Stimulated activated CD4-positive, alpha-beta T cell treated with anti-CD3 and anti-CD28 coated beads, Interleukin-4, amount 100 ng/mL, for 48 hours (primary cell): ENCODE measurements at places on chromosomes 12 and 14.

GRCh38 chr12:65565601-65566560 lies 258.4 kb upstream of the HMGA2 start:
- DNase-seq: no peak

- no peak for DNase-seq
Measured at GRCh38 chr14:96635850-96636249, 133.7 kb downstream of the PAPOLA start.

DNA sequence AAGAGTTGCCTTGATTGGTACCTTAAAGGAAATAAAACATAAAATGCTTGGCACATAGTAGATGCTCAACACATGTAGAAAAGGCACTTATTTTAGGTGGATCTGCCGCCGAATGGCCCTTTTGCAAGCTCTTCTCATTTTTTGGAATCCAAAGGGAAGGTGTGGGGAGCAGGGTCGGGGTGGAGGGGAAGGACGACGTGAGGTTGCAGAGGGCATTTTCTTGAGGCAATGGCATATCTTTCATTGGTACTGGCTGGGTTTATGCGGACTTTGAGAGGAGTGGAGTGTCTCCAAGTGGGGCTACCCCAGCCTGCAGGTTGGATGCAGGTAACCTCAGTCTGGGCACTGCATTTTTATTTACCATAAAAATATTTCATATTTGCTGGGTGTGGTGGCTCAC lies 8.1 kb downstream of the RTL1 start:
- DNase-seq: no peak

- DNase-seq: no peak
Measured at GRCh38 chr14:81329640-81330381, 70.3 kb downstream of the STON2 start.

DNA sequence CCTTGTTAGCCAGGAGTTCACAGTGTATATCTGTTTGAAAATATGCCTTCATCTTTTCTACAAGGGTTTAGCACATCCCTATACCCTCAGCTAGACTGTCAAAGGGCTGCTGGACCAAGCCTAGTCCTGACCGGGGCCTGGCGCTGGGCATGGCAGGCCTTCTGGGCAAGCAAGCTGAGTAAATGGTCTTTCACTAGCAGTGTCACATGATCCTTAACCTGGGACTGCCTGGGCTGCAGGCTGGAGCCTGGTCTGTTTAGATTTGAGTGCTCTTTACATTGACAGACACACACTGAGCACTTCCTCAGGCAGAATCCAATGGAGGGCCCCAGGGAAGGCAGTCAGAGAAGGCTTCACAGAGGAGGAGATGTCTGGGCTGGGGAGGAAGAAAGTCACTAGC lies 6.9 kb upstream of the AVIL start:
- DNase-seq: no peak

GRCh38 chr12:14921218-14921617 lies 17.1 kb downstream of the ERP27 start:
- no peak for DNase-seq

DNA sequence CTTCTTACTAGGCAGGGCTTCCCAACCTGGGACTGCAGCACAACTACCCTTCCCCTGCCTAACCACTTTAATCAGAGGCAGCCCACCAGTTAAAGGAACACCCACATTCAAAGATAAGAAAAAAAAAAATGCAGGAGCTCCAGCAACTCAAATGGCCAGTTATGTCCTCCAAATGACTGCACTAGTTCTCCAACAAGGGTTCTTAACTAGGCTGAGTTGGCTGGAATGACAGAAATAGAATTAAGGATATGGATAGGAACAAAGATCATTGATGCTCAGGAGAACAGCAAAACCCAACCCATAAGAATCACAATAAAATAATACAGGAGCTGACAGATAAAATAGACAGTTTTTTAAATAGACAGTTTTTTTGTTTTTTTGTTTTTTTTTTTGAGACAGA lies 154.2 kb downstream of the PLCZ1 start:
- DNase-seq: no peak

DNA sequence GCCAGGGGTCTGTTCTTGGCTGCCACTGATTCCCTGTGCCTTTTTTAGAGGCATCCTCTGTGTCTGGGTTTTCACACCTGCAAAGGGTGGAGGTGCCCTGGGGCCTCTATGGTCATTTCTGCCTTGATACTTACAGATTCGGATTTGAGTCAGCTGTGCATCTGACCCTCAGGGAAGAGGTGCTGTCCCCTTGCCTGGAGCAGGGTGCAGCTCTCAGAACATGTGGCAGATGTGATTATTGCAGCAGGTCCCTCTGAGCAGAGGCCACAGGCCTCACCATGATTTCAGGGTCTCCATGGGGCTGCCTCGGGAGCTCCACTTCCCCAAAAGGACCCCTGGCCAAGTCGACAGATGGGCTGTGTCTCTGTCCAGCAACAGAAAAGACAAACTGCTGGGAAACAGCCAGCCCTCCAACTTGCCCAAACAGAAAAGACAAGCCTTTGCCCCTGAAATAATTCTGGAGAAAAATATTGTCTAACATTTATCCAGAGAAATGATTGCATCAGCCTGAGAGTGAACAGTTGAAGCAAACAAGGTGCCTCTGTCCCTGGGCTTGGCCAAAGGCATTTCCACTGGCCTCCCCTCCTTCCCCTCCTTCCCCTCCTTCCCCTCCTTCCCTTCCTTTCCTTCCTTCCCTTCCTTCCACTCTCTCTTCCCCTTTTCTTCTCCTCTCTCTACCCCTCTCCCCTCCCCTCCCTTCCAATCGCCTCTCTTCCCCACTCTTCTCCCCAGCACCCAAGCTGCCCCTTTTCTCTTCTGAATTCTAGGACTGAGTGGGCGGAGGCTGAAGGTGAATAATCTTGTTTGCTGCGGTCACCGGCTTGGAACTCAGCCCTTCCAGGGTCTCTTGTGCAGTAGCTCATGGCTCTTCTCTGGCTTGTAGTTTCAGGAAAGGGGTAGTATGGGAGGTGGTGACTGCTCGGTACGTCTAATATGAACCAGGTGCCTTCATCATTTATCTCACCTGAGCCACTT lies 676 bp downstream of the SERPINA3 start:
- no peak for DNase-seq

DNA sequence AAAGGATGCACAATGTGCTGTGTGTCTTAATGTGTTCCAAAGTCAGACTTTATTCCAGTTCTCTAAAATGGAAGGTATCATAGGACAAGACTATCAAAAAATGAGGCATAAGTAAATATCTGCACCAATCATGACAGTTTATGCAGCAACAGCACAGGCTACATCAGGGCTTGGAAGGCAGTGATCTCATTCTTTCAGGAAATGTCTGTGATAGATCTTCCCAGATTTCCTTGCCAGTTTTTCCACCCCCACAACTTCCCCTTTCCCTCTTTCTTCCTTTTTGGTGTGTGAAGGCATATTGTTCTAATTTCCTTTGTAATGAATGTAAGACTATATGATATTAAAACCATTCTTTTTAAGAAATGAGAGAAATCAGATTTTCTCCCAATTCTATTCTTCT lies 326.7 kb downstream of the ATP23 start:
- no peak for DNase-seq

DNA sequence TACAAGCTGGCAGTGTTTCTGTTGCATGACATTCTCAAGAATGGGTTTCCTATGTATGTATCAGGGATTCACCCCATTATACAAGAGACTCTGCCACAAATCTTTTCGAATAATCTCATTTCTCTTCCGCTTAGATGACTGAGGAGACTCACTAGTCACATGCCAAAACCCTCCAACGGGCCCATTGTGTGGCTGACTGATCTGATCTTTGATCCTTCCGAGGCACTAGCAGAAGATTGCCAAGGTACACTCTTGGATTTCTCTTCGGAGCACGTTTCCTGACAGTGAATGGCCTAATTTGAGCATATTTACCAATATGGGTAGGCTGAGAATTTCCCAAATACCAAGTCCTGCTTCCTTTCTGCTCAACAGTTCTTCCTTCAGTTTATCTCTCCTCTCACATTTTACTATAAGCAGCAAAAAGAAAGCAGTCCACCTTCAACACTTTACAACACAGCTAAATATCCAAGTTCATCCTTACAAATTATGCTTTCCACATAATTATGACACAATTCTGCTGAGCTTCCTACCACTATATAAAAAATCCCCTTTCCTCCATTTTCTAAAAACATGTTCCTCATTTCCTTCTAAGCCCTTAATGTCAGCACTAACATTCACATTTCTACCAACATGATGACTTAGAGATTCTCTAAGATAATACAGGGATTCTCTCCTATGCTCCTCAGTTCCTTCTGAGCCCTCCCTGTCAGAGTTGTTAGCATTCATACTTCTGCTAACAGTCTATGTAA lies 11.0 kb downstream of the PRPH start:
- no peak for DNase-seq

DNA sequence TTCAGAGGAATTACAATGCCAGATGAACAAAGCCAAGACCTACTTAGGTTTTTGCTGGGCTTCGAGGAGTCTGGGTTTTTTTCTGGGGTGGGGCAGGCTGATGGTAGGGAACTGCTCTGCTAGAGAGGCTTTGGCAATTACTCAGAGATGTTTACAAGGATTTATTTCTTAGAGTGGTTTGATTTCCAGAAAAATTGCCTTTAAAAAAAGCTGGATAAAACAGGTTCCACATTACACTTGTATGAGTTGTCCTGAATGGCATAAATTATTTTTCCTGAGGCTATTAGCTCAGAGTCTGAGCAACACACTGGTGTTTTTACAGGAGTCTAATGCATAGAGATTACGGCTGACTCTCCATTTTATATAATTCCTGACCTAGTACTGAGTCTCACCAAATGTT lies 118.5 kb upstream of the FRMD6 start:
- DNase-seq: no peak

GRCh38 chr12:51056242-51056641 lies 8.1 kb downstream of the LETMD1 start:
- DNase-seq: no peak

DNA sequence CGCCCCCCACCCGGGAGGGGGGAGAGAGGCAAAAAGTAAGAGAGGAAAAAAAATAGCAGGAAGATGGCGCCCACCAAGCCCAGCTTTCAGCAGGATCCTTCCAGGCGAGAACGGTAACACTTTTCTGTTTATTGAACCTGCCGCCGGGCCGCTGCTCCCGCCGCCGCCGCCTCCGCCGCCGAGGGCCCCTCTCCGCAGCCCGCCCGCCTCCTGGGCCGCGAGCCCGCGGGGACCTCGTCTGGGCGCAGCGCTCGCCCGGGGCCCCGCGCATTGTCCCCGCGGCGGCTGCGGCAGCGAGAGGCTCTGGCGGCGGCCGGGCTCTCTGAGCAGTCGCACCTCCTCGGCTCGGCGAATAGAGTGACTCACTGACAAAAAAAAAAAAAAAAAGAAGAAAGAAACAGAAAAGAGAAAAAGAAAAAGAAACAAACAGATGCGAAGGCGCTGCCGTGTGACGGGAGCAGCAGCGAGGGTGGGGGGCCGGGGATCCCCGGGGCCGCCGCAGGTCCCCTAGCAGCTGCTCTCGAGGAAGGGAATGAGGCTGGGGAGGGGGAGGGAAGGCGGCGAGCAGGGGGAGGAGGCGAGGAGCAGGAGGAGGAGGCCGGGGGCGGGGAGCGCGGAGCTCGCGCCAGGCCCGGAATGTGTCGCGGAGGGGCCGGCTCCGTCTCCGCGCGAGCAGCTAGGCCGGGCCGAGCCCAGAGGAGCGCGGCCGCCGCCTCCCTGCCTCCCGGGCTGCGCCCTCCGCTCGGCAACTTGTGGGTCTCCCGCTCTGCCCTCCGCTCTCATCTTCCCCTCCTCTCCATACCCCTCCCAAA lies 781 bp downstream of the NPAS3 start:
- no peak for DNase-seq

DNA sequence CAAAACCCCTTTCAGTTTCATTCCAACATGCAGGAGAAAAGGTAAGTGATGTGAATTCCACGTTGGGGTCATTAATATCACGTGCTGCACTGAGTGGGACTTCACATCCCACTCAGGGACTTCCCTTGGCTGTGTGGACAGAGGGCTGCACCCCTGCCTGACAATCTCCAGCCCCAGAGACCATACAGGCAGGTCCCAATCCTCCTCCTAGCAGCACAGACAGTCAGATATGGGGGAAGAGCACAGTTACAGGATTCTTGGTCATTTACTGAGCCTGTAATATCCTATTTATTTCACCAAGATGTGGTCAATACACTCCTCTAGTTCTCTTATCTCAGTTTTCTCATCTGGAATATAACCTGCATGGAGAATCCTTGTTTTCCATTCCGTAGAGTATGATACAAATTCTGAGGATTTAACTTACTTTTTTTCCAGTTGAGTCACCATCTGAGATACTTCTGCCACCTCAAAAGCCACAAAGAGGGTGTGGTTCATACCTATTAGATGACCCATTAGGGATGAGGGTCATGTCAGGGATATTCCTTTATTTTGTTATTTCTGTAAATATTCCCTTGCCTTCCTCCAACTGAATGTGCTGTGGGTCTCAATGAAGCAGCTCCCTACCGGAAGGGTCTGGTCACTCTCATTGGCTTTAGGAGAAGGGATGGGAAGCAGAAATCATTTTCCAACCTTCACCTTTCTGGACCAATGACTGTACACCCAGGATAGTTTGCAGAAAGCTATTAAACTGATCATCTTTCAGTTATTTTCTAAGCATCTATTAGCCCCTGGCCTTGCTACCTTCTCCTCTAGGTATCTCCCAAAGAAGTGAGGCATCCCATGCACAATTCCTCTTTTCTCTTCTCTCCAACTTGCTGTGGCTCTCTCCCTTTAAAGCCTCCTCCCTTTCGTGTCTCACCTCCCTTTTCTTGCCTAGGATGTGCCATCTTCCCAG lies 43.0 kb upstream of the NTF3 start:
- no peak for DNase-seq

- no peak for DNase-seq
Measured at GRCh38 chr14:56635041-56635440, 55.4 kb downstream of the TMEM260 start.

- DNase-seq: no peak
Measured at GRCh38 chr12:106490264-106490663, 92.5 kb upstream of the RFX4 start.
